ENCODE measurements at places on chromosomes 1 and 21. TPM values are rescaled to one million over a fixed set of nuclear protein-coding genes. Genes with fewer than 3 reads are reported as not detected.

- H3K36me3 ChIP-seq, result no peaks in the 10 kb centered on the region
- no peaks in the 10 kb centered on the region for H3K4me1 ChIP-seq
- no peak overlapping the region for H3K27ac ChIP-seq
- H3K27me3 ChIP-seq, result no peaks in the 10 kb centered on the region
- no peak for DNase-seq
- no peak overlapping the region for H3K4me3 ChIP-seq
Observed at GRCh38 chr1:44423591-44424537, 18.8 kb downstream of the RNF220 start.

- H3K36me3 ChIP-seq, result no peaks in the 10 kb centered on the region
- H3K27ac ChIP-seq, result no peak overlapping the region
- peak overlapping the region; percentile 32 for H3K4me3 ChIP-seq
- no peak for DNase-seq
- H3K4me1 ChIP-seq, result no peaks in the 10 kb centered on the region
- H3K27me3 ChIP-seq, result no peaks in the 10 kb centered on the region
Observed at GRCh38 chr1:239388159-239388485, 1.8 kb downstream of the CHRM3 start.

GRCh38 chr1:222759451-222760035, 22.5 kb downstream of the FAM177B start:
- no peaks in the 10 kb centered on the region for H3K4me1 ChIP-seq
- no peaks in the 10 kb centered on the region for H3K27me3 ChIP-seq
- DNase-seq, result no peak
- no peak overlapping the region for H3K4me3 ChIP-seq

DNA sequence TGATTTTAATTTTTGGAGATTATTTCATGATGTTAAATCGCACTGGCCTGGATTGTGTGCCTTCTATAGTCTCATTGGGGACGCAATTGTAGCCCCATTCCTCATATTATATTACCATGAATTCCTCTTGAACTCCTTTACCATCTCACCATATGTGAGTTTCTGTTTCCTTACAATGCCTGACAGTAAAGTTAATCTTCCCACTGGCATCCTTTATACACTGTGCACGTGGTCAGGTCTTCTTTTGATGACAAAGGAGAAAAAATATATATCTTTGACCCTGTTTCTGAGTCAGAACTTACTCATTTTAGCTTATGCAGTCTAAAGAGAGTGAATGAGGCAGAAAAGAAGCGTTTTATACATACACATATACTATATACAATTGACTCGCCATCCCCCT, 774 bp upstream of the ABL2 start:
- DNase-seq, result no peak
- peak overlapping the region; percentile 84 for H3K27ac ChIP-seq
- H3K36me3 ChIP-seq, result no peaks in the 10 kb centered on the region
- H3K4me1 ChIP-seq, result peaks cover 19% of the 10 kb centered on the region
- H3K27me3 ChIP-seq, result no peaks in the 10 kb centered on the region

GRCh38 chr1:27884006-27884954, 11.9 kb downstream of the THEMIS2 start:
- H3K27ac ChIP-seq, result peak overlapping the region; percentile 82
- H3K27me3 ChIP-seq, result no peaks in the 10 kb centered on the region
- no peak overlapping the region for H3K4me3 ChIP-seq
- peaks cover 14% of the 10 kb centered on the region for H3K4me1 ChIP-seq

DNA sequence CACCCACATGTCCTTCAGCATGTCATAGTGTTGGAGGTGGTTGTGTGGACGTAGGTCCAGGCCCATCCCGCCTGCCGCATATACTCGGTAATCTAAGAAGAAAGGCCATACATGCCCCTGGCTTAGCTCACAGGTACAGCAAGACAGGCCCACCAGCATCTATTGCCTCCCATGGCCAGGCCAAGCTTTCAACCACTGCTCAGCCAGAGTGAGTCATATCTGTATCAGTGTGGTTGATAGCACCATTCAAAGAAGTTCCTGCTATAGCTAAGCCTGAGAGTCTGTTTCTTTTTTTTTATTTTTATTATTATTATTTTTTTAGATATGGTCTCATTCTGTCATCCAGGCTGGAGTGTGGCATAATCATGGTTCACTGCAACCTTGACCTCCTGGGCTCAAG, 17.0 kb downstream of the KLHDC8A start:
- H3K4me1 ChIP-seq, result peaks cover 12% of the 10 kb centered on the region
- no peak for DNase-seq
- no peaks in the 10 kb centered on the region for H3K27me3 ChIP-seq
- H3K36me3 ChIP-seq, result no peaks in the 10 kb centered on the region
- no peak overlapping the region for H3K4me3 ChIP-seq
- H3K27ac ChIP-seq, result no peak overlapping the region

GRCh38 chr1:55164906-55165305, 50.3 kb downstream of the USP24 start:
- no peaks in the 10 kb centered on the region for H3K4me1 ChIP-seq
- H3K36me3 ChIP-seq, result peaks cover 51% of the 10 kb centered on the region
- H3K27me3 ChIP-seq, result no peaks in the 10 kb centered on the region
- DNase-seq, result no peak
- H3K27ac ChIP-seq, result no peak overlapping the region
- H3K4me3 ChIP-seq, result no peak overlapping the region

DNA sequence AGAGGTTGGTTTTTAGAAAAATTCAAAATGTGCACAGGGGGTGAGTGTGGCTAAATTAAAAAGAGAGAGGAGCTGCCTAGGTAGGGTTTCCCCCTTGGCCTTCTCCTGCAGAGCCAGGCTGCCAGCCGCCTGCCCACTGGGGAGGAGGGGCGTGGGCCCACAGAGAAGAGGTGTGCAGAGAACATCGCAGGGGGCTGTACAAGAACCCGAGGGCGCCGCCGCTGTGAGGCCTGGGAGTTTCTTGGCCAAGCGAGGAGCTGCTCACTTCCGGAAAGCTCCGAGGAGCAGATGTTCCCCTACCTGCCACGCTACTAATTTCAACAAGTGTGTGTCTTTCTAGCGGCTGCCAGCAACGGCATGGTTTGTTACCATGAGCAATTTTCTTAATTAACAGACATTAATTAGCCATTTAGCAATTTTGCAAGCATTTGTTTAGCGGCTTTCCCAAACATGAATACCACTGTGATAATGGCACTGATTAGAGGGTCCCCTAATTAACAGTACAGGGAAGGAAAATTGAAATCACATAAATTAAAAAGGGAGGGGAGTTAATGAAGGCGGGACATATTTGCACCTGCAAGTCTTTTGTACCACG, 59.7 kb downstream of the MRPL37 start:
- H3K4me3 ChIP-seq, result no peak overlapping the region
- no peaks in the 10 kb centered on the region for H3K27me3 ChIP-seq
- no peak for DNase-seq
- no peaks in the 10 kb centered on the region for H3K36me3 ChIP-seq
- peak overlapping the region; percentile 34 for H3K27ac ChIP-seq
- peaks cover 9% of the 10 kb centered on the region for H3K4me1 ChIP-seq

GRCh38 chr21:32539378-32539777, 45.9 kb downstream of the TCP10L start:
- no peak for DNase-seq
- H3K4me3 ChIP-seq, result no peak overlapping the region
- H3K27ac ChIP-seq, result no peak overlapping the region
- no peaks in the 10 kb centered on the region for H3K27me3 ChIP-seq

GRCh38 chr1:196723325-196724185, 51.1 kb upstream of the CFHR3 start:
- H3K4me3 ChIP-seq, result no peak overlapping the region
- no peaks in the 10 kb centered on the region for H3K27me3 ChIP-seq
- H3K36me3 ChIP-seq, result no peaks in the 10 kb centered on the region
- peak; percentile 48 for DNase-seq
- no peaks in the 10 kb centered on the region for H3K4me1 ChIP-seq

GRCh38 chr1:214492401-214493075, 58.9 kb downstream of the PTPN14 start:
- no peaks in the 10 kb centered on the region for H3K27me3 ChIP-seq
- no peaks in the 10 kb centered on the region for H3K4me1 ChIP-seq
- no peaks in the 10 kb centered on the region for H3K36me3 ChIP-seq
- H3K4me3 ChIP-seq, result no peak overlapping the region
- H3K27ac ChIP-seq, result no peak overlapping the region

GRCh38 chr1:204889681-204890383, 19.2 kb downstream of the NFASC start:
- no peaks in the 10 kb centered on the region for H3K27me3 ChIP-seq
- H3K4me3 ChIP-seq, result no peak overlapping the region
- H3K4me1 ChIP-seq, result no peaks in the 10 kb centered on the region
- DNase-seq, result no peak
- H3K36me3 ChIP-seq, result no peaks in the 10 kb centered on the region

HEYL gene
- 1.5 TPM for total RNA-seq

NPHS2 gene
- total RNA-seq, result not detected

RGL1 gene
- total RNA-seq, result 15.8 TPM

OR2T2 gene
- total RNA-seq, result not detected

HSD11B1 gene
- not detected for total RNA-seq
